ENCODE measurements at places on chromosomes 12 and 14.

GRCh38 chr14:93303659-93304058 lies 29.2 kb downstream of the BTBD7 start:
- no peak for DNase-seq

DNA sequence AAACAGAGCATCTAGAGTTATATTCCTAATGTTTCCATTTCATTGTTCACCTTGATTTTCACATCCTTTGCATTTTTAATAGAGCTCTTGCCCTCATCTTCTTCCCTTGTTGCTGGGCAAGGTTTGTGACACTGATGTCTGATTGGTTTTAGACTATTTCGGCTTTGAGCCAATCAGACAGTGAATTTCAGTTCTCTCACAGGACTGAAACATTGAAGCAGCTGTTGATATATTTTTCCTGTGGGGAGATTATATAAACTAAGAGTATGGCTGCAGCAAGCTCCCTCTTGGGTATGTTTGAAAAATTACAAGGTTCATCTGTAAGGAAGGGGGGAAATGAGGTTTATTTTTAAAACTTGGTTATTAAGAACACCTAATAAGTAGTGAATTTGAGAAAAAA lies 51.2 kb downstream of the ATF7IP start:
- no peak for DNase-seq

DNA sequence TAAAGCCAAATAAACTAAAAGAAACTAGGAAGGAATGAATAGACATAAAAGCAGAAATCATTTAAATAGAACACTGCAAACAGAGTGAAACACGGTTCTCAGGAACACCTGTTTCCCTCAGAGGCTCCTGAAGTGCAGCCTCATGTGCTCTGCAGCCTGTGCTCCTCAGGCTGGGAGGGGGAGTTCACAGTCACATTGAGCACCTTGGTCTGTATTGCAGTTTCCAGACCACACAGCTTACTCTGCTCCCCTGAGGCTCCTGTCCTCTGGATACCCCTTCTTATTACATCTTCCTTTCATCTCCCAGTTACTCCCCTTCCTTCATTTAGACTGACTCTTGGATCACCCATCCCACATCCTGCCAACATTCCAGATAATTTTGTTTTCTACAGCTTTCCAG lies 49.7 kb upstream of the DCD start:
- DNase-seq, result no peak

DNA sequence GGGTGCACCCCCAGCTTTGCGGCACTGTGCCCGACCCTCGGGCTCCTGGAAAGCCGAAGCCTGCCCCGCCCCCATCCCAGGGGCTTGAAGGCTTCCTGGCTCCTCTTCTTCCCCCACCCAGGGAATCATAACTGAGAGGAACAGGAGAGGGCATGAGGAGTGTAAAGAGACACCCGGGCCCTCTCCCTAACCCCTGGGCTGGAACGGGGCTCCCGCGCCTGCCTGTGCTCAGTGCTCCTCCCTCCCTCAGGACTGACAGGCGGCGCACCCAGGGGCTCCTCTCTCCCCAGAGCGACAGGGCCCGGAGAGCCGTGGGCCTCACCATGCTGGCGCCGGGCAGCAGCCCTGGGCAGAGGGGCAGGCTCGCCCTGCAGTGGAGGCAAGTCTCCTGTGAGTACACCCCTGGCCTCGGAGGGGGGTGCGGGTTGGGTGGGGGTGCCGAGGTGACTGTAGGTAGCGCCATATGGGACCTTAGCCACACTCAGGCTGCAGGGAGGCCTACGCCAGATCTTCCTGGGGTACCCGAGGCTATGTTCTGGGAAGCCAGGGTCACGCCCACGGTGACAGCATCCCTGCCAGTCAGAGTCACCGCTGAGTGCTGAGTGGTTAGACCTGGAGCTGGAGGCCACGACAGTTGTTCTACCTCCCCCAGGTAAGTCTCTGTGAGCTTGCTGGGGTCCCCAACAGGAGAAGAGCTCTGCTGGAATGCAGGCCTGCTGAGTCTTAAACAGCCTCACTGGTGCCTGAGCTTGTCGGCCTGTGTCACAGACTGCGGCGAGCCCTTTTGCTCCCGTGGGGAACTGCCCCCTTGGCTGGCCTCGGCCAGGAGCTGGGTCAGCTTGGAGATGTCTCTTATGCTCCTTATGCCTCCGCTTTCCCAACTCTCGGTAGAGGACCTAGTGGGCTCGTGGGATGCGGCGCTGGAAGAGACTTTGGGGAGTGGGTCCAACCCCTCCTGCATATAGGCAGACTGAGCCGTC lies 7.8 kb downstream of the LRTM2 start:
- no peak for DNase-seq

- DNase-seq, result no peak
These were observed 359.3 kb downstream of the BCL11B start for GRCh38 chr14:98912655-98913054.

GRCh38 chr12:462936-463705 lies 3.4 kb downstream of the B4GALNT3 start:
- DNase-seq, result no peak

- DNase-seq, result no peak
These were observed 73.7 kb upstream of the RAP1B start for GRCh38 chr12:68536885-68537485.

- no peak for DNase-seq
These were observed 123.0 kb downstream of the ARID2 start for GRCh38 chr12:45852508-45852907.

- no peak for DNase-seq
These were observed 819.5 kb downstream of the SLC16A7 start for GRCh38 chr12:60415351-60415750.

- no peak for DNase-seq
These were observed 973.3 kb upstream of the TMEM132C start for GRCh38 chr12:127293507-127294310.

DNA sequence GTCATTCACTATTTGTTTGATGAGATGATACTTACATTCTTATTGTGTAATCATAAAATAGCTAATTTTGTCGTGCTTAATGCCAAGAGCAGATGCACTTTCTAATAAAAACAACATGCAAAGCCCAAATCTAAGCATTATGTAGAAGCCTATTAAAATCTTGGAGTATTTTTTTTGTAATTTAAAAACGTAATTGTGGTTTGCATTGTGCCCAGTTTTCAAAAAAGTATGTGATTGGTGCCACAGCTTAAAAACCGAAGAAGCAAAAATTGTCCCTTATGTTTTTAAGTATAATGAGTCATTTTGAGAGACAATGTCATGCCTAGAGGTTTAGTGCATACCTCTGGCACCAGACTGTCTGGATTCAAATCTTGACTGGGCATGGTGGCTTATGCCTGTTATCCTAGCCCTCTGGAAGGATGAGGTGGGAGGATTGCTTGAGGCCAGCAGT lies 464.8 kb upstream of the RGS6 start:
- no peak for DNase-seq

DNA sequence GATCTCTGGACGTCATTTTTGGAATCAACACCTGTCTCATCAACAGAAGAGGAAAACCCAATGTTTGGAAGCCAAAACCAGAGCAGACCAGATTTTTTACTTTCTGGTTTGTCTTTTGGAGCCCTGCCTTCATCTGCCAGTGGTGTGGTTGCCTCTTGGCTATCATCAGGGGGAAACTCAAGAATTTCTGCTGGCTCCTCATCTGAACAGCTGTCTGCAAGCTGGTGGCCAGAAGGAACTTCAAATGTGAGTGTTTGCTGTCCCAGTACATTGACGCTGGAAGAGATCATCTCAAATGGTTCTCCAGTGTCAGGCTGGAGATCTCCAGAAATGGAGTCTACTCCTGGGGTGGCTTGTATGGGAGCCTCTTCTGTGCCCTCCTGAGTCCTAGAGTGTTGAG lies 13.8 kb downstream of the PLD4 start:
- no peak for DNase-seq

DNA sequence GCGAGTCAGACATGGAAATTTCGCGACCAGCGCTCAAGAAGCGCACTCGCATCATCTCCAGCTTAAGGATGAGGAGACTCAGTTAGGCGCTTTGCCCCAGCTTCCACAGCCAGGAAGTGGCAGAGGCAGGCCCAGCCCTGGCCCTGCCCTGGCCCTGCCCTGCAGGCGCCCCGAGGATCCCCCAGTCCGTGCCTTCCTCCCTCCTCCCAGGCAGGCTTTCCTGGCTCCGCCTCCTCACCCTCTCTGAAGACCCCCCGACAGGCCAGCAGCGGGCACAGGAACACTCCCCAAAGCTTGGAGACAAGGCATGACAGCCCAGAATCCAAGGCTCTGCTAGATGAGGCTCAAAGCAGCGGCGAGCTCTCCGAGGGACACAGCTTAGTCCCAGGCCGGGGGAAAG lies 25.1 kb downstream of the UBR7 start:
- no peak for DNase-seq

DNA sequence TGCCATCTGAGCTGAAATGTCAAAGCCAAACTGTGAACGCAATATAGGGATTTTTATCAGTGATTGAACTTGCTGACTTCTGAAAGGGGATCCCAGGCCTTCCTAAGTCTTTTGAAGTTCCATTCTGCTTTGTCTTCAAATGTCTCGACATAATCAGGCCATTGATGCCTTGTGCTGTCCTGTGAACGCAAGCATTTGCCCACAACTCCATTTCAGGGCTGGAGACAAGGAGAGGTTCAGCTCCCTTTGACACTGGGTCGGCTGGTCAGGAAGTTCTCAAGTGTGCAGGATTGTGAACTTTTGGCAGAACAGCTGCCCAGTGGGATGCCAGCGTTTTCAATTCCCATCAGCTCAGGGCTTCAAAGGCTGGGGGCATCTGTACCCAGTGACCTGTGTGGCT lies 345.3 kb downstream of the NUAK1 start:
- no peak for DNase-seq

DNA sequence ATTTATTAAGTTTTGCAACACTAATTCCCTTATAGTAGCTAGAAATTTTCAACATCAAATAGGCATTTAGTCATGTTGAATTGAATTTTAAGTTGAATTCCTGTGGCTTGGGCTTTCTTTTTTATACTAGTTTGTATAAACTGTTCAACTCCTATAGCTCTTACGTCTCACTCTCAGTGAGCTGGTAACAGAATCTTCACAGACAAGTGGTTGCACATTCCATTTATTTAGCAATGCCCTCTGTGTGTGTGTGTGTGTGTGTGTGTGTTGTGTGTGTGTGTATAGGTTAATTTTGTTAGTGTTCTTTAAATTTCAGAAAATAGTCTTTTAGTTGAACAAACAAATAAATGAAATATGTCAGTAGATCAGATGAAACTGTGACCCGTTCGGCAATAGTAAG lies 425.0 kb downstream of the NPAS3 start:
- no peak for DNase-seq

GRCh38 chr14:45810152-45810872 lies 557.3 kb upstream of the MIS18BP1 start:
- DNase-seq, result no peak

GRCh38 chr12:116065606-116066005 lies 211.9 kb downstream of the MED13L start:
- DNase-seq, result no peak

DNA sequence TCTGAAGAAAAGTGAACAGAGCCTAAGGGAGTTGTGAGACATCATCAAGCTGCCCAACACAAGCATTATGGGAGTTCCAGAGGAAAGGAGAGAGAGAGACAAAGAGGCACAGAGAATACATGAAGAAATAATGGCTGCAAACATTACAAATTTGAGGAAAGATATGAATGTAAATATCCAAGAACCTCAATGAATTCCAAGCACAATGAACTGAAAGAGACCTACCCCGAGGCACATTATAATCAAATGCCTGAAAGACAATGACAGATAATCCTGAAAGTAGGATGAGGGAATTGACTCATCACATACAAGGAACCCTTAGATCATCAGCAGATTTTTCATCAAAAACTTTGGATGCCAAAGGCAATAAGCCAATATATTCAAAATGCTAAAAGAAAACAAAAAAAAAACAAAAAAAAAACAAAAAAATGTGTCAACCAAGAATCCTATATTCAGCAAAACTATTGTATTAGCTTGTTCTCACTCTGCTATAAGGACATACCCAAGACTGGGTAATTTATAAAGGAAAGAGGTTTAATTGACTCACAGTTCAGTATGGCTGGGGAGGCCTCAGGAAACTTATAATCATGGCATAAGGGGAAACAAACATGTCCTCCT lies 37.8 kb downstream of the BCL2L14 start:
- no peak for DNase-seq

DNA sequence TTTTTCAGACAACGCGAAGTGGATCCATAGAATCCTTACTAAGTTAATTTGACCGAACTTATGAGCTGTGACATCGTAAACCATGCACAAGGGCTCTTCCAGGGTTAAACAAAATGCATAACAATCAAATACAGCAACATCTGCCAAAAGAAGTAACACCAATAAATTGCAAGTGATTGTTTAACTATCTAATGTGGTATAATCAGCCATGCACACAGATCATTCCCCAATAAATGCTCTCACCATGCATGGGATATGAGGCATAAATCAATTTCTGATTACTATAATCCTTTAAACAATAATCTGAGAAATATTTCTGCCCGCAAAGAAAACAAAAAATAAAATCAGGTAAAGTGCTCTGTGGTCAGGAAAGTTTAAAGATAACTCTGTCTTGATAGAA lies 7.7 kb upstream of the PLEKHG7 start:
- DNase-seq, result no peak

DNA sequence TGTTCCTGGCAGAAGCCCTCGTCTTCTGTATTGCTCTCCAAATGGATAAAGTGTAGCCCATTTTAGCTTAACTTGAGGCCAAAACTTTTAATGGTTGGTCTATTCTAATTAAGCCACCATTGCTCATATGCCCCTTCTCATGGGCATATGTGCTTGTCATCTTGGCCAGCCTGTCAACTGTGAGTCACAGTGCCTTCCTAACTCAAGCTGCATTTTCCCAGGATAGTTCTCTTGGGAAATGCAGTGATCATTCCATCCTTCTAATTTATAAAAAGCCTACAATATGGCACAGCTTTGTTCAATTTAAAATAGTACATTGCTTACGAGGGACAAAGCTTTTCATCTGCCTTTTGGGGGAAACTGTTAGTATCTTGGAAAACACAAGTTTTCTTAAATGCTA lies 6.6 kb downstream of the PTHLH start:
- no peak for DNase-seq

GRCh38 chr14:33534632-33535031 lies 416.2 kb downstream of the EGLN3 start:
- DNase-seq, result no peak

DNA sequence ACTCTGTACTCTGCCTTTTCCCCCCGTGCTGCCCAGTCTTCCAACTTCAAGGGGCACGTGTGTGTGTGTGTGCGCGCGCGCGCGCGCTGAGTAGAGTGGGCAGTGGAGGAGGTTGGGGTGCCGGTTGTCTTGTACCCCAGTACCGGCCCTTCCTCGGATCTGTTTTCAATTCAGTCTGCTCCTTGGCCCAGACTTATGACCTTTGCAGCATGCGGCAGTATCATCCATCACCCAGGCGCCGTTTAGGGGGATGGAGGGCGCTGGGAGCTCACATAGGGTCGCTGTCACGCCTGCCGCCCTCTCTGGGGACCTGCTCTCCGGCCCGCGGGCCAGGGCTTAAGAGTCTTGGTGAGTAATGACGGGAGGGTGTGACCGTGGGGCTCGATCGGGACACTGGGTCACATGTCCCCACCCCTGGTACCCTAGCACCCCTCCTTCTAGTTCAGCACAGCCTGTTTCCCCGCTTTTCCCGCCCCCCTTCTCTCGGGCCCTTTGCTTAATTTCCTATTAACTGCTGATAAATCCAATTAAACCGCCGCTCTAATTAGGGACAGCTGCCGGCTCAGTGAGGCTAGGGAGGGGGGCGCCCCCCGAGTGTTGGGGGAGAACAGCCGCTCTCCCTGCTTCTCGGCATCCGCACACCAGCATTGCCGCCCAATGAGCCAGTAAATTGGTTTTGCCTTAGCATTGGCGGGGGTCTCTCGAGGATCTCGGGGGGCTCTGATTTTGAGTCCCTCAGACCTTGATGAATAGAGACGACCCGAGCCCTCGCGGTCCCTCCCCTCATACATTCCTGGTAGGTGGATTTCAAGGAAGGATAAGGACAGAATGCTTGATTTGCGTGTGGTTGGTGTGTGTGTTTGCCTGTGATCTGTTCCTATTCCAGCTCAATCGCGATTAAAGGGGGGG lies 9.3 kb downstream of the STAC3 start:
- no peak for DNase-seq
